ENCODE measurements at places on chromosomes 7 and 10.

DNA sequence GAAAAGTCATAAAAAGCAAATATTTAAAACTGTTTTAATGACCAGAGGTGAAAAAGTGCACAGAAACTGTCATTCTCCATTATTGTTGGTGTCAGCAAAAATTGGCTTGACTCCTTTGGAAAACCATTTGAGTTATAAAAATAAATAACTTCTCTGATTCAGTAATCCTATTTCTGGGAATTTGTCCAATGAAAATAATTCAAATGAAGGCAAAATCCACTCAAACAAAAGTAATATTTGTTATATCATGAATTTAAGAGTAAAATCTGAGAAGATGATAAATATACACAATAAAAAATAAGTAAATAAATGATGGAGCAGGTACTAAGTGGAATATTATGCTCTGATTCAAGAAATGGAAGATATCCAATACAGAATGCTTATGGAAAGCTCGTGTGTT lies 326.6 kb upstream of the KLF6 start:
- no peak for DNase-seq

GRCh38 chr7:105345725-105346124 lies 43.0 kb downstream of the SRPK2 start:
- DNase-seq, result no peak

DNA sequence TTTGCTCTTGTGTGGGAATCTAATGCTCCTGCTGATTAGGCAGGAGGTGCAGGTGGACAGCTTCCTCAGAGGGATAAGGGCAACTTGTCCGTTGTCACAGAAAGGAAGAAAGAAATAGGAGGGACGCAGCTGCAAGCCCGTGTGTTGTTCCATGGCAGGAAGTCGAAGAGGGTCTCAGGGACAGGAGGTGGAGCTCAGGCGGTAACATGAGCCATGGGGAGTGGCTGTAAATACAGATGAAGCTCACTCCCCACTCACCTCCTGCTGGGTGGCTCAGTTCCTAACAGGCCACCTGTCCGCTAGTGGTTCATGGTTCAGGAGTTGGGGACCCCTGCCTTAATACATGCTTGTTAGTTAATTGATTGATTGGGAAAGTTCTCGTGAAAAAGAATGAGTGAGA lies 101.7 kb upstream of the SFMBT2 start:
- DNase-seq, result no peak

DNA sequence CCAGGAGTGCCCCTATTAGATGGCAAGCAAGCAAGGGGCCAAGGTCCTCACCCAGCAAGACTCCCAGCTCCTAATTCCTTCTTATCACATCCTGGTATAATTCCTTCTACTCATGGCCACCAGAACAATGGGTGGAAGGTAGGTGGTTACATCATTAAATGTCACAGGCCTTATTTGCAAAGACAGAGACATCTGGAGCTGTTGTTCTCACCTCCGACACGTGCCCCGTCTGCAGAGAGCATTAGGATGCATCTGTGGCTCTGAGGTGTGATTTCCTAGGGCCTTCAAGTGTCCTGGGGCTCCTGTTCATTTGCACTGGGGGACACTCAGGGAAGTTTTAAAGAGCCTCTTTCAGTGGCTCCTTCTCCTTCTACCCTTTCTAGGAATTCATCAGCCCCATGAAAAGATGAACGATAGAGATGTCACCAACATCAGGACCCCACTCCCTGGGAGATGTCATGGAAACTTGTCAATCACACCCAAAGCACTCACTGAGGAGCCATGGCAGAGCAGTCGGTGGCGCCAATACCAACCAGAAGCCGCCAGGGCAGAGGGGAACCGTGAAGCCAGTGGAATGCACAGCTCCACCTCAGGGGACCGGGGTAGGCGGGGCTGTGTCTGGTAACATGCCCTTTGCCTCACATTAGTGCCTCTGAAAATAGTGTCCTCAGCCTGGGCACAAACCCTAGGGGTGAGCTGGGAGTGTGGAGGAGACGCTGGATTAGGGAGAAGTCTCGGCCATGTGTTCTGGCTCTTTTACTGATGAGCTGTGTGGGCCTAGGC lies 2.9 kb upstream of the ATP6V0E2 start:
- no peak for DNase-seq

Data from left kidney (tissue), 8 donors.